Stimulated activated CD4-positive, alpha-beta T cell treated with anti-CD3 and anti-CD28 coated beads, Interleukin-4, amount 100 ng/mL, for 24 hours (primary cell): ENCODE measurements at places on chromosomes 3 and 15.

GRCh38 chr3:33170531-33170930, 48.1 kb downstream of the SUSD5 start:
- DNase-seq: no peak

- no peak for DNase-seq
These were observed 44.5 kb upstream of the PTX3 start for GRCh38 chr3:157392104-157392503.

DNA sequence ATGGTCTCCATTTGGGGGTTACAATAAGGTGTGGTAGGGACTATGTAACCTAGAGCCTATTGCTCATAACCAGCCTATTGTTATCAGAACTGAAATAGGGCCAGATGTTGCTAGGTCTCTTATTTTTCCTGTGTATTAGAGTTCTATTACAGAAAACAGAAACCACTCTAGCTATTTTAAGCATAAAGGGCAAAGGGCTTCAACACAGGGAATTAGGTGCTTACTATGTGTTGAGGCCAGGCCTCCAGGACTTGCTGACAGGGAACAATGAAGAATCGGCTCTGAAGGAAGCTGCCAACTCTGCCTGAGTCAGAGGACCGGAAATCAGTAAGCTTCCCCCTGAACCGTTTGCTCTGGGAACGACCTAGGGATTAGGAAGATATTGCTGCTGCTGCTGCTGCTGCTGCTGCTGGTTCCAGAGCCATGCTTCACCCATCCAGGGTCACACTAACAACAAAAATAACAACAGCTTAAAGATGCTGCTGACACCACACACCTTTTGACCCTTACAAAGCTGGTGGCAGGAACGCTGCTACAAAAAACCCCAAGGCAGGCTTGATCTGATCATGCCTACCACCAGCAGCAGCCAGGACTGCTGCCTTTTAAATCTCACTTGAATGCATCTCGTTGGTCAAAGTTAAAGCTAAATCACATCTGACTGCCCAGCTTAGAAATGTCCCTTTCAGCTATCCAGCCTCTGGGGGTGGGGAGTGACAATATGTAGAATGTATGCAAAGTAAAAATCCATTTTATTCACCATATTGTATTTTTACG, 276.9 kb upstream of the IL12A start:
- no peak for DNase-seq

DNA sequence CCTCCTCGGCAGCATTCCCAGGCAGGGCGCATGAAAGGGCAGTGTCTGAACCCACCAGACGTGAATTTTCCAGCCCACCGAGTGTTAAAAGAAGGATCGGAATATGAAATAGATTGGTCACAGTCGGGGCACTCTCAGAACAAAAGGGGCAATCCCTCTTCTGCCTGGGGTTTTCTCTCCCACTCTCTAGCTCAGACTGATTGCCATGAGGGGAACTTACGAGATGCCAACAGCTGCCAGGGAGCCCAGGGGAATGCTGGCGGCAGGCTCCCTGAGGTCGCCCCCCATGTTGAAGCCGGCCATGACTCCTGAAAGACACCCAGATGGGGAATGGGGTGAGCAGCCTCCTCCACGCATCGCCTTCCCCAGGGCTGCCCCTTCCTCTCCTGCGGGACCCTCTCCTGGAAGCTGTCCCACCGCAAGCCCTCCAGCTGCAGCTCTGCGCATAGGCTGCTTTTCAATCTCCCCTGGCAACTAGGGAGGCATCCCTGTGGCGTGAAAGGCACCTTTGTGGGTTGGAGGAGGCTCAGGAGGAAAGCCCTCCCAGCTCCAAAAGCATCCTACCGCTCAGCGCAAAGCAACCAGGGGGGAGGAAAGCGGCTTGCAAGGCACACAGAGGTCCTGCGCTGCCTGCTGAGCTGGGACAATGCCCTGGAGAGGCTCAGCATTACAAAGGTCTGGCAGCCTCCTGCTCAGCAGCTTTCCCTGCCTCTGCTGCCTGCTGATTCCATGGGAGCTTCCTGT, 64.8 kb upstream of the HEG1 start:
- no peak for DNase-seq

DNA sequence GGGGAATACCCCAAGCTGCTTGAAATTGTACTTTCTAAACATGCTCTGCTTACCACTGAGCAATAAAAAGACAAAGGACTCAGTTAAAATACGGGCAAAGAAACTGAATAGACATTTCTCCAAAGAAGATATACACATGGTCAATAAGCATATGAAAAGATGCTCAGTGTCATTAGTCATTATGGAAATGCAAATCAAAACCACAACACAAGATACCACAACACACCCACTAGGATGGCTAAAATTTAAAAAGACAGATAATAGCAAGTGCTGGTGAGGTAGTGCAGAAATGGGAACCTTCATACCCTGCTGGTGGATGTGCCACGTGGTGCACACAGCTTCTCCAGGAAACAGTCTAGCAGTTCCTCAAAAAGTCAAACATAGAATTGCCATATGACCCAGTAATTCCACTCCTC, 21.3 kb downstream of the LRIG1 start:
- DNase-seq: no peak

- peak; percentile 46 for DNase-seq
These were observed 263.5 kb upstream of the CFAP20DC start for GRCh38 chr3:59313365-59313764.

GRCh38 chr3:141384157-141384556, 15.9 kb downstream of the ZBTB38 start:
- no peak for DNase-seq

DNA sequence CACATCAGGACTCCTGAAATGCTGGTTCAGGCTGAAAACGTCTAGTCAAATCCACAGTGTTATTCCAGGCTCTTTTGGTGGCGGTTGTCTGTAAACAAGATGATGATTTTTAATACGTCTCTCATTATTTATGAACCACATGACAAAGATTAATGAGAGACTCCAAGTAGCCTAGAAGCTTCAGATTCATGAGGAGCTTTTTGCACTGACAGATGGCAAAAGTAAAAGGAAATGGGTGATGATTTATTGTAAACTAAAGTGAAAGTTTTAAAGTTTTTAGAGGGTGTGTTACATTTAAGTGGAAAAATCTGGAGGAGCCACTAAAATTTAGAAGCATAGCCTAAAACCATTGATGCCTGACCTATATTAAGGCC, 77.0 kb downstream of the BBX start:
- DNase-seq: no peak

GRCh38 chr3:188165596-188165995, 11.6 kb downstream of the LPP start:
- peak; percentile 43 for DNase-seq

DNA sequence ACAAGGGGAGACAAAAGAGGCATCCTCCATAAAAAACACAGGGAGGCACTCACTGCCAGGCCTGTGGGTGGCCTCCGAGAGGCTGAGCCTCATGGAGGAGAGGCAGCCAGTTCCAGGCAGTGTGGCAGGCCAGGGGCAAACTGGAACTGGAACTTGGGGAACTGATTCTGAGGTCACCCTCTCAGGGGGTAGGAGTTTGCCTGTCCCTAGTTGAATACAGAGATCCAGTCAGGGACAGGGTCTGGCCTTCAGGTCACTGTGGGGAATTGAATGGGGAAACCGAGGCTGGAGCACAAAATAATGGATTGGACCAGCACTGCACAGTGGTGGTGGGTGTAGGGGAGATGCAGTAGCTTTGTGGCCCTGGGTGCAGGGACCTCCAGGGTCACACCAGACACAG, 58.7 kb downstream of the TPRA1 start:
- DNase-seq: no peak
